ENCODE measurements at places on chromosomes 16 and 17.

GRCh38 chr17:50922721-50923405 is 56.7 kb upstream of the TOB1 start:
- no peak for DNase-seq

DNA sequence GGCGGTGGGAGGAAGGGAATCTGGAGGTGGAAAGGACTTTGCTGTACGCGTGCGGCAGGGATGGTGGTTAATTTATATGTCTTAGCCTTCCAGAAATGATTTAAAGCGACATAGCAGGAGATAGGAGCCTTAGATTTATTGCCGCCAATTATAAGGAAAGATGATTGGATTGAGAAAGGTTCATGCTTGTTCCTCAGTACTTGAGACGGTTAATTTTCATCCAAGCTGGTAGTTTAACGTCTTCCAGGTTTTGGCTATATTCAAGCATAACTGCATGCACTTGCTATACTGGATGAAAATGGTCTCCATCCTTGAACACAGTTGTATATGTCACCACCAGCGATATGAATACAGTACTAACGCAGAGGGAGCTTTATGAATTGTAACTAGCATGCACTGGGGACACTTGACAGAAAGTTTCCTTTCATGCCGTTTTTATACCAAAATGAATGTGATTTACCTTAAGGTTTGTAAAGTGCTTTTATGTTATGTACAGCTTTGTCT is 610 bp upstream of the PEX12 start:
- DNase-seq, result no peak

DNA sequence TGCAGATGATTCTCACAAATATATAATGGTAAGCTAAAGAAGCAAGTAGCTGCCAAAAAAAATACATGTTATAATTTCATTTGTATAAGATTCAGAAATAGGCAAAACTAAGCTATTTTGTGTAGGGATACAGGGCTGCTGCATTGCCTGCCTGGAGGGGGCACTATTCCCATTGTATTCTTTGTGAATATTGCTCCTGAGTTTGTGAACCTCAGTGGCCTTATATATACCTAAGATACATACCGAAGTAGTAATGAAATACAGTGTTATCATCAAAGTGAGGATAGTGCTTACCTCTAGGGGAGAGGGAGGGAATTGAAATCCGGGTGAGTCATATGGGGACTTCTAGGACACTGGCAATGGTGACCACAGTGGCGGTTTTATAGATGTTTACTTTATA is 53.5 kb downstream of the C17orf58 start:
- no peak for DNase-seq

DNA sequence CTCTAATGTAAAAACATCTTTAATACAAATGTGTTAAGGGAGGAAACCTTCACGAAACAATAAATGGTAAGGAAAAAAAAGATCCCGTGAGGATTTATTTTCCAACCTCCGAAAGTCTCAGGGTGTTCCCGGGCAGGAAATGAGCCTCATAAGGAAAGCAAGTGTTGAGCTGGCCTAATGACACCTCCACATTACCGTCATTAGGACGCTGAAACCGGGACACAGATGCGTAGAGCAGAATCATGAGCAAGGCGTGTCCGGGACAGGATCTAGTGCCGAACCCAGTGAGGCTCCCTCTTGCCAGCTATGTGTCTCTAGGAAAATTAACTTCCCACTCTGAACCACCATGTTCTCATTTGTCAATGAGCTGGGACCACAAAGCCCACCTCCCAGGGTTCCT is 22.7 kb upstream of the CYTH1 start:
- no peak for DNase-seq

GRCh38 chr17:73815474-73815873 is 171.2 kb upstream of the SDK2 start:
- DNase-seq, result no peak

DNA sequence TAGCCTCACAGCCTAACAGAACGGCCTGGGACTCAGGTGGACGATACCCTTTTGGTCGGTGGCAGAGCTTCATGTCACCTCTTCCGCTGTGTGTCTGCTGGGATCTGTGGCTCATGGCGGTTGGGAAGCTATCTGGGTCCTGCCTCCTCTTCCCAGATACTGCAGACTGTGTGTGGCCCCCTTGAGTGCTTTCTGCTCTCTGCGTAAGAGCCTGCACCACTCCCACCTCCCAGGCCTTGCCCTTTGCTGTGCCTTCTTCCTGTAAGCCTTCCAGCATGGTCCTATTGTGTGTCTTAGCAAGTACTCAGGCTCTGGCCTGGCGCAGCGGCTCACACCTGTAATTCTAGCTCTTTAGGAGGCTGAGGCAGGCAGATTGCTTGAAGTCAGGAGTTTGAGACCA is 17.5 kb upstream of the ADCY7 start:
- no peak for DNase-seq

DNA sequence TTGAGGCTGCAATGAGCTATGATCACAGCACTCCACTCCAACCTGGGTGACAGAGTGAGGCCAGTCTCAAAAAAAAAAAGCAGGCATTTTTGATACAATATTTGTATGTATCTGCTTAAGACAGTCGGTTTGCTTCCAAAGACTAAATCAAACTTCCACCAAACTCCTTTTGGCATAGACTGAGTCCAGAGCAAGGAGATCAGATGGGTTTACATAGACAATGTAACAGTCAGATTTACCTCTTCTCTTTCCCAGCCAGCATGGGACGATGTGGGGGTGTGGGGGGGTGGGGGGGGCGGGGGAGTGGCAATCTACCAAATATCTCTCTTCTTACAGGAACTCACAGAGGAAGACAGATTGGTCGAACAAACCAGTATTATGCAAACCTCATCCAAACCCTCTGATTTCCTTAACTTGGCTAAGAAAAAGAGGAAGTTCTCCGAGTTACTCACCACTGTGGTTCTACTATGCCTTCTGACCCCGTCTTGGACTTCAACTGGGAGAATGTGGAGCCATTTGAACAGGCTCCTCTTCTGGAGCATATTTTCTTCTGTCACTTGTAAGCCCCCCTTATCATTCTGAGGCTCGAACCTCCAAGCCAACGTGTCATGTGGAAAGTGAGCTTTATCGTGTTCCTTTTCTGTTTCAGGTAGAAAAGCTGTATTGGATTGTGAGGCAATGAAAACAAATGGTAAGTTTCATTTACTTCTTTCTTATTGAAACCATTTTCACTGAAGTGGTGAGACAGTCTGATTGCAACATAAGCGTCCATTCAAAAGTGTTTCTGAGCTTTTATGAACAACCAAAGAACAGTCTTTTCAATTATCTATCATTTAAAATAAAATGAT is at the start of gene MILR1:
Gene MILR1 (plus strand): TSS at position 451 of the 848 bp plus-strand sequence. CDS start 54 bp downstream, at position 505.
- DNase-seq, result no peak

GRCh38 chr16:3458278-3458851 is 14.9 kb downstream of the NAA60 start:
- DNase-seq, result no peak

DNA sequence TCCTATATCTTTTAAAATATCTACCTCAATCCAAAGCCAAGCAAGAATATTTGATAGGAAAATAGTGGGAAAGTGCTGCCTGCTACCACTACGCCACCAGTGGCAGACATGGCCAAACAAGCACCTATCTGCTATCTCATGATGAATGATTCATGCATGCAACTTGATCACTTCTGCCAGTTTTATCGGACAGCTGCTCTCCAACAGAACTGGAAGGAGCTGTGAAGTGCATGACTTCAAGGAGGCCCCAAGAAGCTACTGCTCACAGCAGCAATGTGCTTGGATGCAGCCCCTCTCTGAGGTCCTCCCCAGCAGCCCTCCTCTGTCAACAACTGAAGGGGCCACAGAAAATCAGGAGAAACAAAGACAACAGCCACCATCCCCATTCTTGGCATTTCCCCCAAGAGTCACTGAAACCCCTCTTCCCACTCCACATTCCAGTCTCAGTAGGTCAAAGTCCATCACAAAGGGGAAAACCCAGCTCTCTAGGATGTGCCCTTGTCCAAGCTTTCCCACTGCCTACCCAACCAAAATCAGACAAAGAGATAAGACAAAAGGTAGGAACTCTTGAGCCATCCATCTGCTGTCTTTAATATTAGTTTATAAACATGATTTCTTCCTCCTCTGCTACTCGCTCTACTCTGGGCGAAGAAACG is 215.3 kb downstream of the C16orf78 start:
- DNase-seq, result no peak

DNA sequence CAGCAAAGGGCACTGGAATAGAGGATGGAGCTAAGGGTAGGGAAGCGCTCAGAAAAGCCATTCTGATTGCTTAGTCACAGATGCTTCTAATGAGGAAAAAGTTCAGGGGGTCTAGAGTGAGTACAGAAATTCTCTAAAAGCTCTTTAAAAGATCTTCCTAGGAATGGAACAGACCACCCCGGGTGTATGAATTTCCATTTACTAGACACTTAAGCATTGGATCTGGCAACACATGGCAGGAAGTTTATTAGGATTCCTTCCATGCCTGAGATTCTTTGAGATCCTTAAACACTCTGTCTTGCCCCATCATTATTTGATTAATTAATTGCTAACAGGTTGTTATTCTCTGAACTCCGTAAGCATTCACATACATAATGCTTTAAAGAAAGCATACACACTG is 8.5 kb downstream of the KRTAP9-7 start:
- no peak for DNase-seq

DNA sequence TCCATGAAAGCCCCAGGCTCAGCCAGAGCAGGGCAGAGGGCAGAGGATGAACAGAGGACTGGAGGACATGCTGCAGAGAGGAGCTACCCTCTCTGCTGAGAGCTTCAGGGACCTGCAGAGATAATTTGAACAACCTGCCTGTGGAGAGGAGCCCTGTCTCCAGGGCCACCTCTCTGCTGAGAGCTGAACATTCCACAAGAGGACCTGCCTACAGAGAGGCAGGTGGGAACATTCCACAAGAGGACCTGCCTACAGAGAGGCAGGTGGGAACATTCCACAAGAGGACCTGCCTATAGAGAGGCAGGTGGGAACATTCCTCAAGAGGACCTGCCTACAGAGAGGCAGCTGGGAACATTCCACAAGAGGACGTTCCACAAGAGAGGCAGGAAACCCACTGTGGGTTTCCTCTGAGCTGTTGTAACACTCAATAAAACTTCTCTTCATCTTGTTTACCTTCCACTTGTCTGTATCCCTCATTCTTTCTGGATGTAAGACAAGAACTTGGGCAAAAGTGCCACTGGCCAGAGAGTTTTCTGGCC is 551.9 kb upstream of the CA10 start:
- no peak for DNase-seq

- no peak for DNase-seq
Measured at GRCh38 chr16:21613781-21614180, 14.4 kb downstream of the METTL9 start.

DNA sequence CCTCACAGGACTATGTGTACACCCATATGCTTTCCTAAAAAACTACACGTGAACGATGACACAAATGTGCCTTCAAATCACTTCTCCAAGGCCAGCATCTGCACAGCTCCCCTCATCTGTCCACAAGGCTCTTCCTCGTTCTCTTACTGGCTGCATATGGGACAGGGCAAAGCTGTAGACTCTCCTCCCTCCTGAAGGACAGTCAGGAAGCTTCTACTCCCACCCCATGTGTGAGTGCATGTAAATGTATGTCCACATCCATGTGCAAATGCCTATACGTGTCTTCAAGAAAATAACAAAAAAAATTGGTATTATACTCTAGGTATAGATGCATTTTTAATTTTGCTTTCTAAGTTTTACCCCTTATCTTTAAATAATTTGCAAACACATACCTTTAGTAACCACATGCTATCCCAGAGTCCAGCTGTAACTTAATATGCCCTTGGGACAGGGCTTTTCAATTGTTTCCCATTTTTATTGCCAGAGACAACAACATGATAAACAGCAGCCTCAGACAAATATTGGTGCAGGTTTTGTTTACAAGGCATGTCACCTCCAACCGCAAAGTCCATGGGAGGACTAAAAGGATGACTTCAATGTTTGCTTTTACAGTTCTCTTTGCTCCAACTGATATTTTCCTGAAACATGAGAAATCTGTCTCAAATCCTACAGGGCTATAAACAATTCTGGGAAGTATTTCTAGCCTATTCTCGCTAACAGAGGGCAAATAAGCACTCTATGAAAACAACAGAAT is 31.6 kb upstream of the FAAP100 start:
- no peak for DNase-seq

DNA sequence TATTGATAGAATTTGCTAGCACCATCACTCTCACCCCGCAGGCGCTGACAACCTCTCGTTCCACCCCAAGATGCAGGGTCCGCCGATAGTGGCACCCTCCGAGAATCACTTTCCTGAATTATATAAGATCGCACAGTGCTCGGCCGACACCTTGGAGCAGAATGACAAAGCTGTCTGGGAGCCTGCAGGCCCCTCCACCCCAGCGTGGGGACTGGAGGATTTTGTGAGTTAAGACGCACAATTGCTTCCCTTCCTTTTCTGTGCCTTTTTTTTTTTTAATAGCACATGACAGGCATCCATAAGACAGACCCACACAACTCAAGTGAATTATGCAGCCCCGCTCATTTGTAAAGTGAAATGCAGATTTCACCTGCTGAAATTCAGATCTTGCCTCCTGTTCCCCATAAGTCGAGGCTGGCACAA is 155.3 kb downstream of the C16orf78 start:
- DNase-seq, result no peak

GRCh38 chr16:70523743-70524398 is at the start of gene SF3B3:
TSS of gene SF3B3 (plus strand) at chr16:70523816. CDS start at chr16:70526657, 2,841 bp downstream.
- no peak for DNase-seq

- DNase-seq, result no peak
Measured at GRCh38 chr16:89606006-89606405, 7.4 kb upstream of the DPEP1 start.

DNA sequence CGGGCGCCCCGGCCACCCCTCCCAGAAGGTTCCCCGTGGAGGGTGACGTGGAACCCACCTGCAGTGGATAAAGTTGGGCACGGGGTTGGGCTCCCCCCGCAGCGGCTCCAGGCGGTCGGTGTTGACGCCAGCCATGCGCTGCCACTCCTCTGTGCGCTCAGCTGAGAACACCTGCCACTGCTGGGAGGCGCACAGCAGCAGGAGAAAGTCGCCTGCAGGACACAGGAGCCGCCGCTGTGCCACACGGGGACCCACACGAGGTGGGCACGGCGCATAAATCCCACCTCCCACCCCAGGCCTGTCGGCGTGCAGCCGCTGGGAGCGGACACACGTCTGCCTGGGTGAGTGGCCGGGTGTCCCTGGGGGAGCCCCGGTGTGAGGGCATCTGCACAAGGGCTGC is 20.7 kb downstream of the CTU2 start:
- DNase-seq, result no peak

- DNase-seq, result no peak
Measured at GRCh38 chr16:83513008-83513755, 294.6 kb upstream of the HSBP1 start.

GRCh38 chr16:66414891-66415290 is 12.2 kb upstream of the BEAN1 start:
- no peak for DNase-seq

GRCh38 chr16:73204359-73205152 is 156.6 kb upstream of the ZFHX3 start:
- DNase-seq, result no peak

Measured in activated T-helper 1 cell treated with Interleukin-2 at 50 U/mL for 16 hours (primary cell).